Stimulated activated CD4-positive, alpha-beta T cell treated with anti-CD3 and anti-CD28 coated beads, Interleukin-1b, Interleukin-23, amount 100 ng/mL, for 1 hour (primary cell): ENCODE measurements at places on chromosomes 1 and 21.

DNA sequence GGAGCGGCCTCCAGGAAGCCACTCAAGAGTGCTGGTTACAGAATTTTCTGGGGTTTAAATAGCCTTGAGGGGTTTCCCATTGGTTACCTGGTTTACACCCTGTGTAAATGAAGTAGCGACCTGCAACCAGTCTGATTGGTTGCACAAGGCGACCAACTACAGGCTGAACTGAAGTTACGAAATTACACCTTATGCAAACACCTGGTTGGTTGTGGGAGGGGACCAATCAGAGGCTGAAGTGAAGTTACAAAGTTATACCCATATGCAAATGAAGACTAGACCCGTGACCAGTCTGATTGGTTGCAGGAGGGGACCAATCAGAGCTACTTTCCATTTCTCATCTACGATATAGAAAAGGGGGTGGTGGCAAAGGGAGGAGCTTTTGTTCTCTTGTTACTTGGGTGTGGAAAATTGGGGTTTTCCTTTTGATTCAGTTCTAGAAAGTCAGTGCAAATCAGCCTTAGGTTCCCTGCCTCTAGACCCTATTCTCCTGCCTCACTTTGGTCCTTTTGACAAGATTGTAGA is 22.2 kb upstream of the C1orf174 start:
- DNase-seq, result no peak

- no peak for DNase-seq
These were observed at the start of gene CRABP2 for GRCh38 chr1:156705321-156705917. CRABP2 (minus strand) TSS chr1:156705583; CDS start chr1:156705446, 137 bp downstream.

DNA sequence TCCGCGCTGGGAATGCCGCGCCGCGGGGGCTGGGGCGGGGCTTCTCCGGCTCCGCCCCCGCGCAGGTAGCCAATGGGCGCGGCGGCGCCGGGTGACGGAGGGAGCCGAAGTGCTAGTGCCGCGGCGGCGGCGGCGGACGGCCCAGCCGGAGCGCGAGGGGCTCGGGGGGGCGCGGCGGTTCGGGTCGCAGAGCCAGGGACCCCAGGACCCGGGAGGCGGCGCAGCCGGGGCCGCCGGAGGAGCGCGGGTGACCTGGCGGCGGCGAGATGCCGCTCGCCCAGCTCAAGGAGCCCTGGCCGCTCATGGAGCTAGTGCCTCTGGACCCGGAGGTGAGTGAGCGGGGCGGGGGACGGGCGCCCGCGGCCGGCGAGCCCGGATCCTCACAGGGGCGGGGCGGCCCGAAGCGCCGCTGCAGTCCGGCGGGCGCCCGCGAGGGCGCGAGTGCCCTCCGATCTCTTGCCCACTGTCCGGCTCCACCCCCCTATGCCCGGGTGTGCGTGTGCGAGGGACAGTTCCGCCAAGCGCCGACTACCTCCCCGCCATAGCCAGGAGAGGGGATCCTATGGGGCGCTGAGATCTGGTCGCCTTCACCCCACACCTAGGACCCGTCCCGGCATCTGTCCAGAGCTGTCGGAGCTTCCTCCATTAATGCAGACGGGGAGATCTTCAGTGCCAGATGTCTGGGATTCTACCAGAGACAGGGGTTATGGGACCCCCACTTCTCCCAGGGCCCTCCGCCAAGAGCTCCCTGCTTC is at the start of gene RPS6KA1:
TSS of gene RPS6KA1 (plus strand) at position 107 of the 755 bp plus-strand sequence. CDS start at position 267, 160 bp downstream.
- no peak for DNase-seq

GRCh38 chr1:236945002-236945401 is 59.2 kb downstream of the MT1HL1 start:
- no peak for DNase-seq

- DNase-seq, result no peak
These were observed 82.6 kb upstream of the F3 start for GRCh38 chr1:94624203-94624602.

DNA sequence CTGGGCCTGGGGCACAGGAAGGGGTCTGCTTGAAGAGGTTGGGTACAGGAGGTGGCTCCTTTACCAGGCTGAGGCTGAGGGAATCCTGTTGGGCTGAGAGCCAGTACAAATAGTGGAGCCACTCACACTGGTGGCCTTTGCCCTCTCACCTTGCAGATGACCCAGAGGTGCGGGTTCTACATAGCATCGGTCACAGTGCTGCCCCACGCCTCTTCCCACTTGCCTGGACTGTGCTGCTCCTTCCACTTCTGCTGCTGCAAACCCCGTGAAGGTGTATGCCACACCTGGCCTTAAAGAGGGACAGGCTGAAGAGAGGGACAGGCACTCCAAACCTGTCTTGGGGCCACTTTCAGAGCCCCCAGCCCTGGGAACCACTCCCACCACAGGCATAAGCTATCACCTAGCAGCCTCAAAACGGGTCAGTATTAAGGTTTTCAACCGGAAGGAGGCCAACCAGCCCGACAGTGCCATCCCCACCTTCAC is 1.8 kb upstream of the SLC50A1 start:
- DNase-seq, result no peak

DNA sequence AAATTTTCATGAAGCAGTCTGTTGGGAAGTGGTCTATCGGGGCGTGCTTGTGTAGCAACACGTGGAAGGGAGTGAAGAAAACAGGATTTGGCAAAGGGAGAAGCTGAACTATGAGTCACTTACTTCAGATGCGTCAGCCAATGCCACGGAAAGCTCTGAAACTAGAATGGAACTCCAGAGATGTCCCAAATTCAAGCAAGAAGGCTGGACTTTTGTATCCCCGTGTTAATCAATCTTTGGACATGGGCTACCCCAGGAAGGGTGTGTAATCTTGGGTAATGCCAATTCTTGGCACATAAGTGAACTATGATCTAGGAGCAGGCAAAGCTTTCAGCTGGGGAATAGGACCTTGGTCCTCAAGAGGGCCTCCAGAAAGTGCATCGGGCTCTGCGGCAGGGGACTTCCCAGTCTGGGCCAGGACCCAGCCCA is 102.6 kb downstream of the ADSS2 start:
- DNase-seq, result no peak

DNA sequence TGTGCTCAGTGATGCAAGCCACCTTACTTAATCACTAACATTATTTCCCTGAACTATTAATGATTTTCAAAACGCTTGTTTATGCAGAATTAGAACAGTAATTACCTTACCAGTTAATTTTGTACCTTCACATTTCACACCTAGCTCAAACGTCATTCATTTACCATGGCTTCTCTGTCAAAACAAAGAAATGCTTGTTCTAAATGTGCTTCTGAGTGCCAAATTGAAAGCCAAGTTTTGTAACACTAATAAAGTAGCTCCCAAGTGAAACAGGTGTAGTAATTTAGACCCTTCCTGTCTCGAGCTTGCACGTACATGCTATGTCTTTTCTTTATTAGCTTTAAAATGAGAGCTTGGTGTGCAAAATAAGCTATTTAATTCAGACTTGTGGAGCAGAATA is 533.7 kb upstream of the PKN2 start:
- DNase-seq, result no peak
